ENCODE measurements at places on chromosomes 1 and 21.

GRCh38 chr1:26909951-26910342, 3.8 kb downstream of the NR0B2 start:
- DNase-seq = no peak

DNA sequence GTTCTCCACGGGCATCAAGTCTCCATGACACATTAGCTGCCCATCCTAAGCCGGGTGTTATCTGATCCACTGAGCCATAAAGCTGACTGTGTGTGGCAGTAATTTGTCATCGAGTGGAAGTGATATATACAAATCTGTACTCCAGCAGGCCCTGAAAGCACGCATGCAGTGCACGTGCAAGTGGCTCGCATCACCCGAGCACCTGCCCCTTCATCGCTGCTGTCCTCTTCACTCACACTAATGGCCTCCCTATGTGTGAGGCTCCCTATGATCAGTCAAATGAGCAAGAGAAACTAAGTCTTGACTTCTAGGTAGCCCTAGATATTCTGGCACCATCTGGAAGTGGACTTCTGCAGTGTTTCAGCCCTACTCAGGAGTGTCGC, 248.6 kb downstream of the MATN1 start:
- no peak for DNase-seq

- no peak for DNase-seq
These were observed 14.8 kb upstream of the PTPRC start for GRCh38 chr1:198623752-198624647.

DNA sequence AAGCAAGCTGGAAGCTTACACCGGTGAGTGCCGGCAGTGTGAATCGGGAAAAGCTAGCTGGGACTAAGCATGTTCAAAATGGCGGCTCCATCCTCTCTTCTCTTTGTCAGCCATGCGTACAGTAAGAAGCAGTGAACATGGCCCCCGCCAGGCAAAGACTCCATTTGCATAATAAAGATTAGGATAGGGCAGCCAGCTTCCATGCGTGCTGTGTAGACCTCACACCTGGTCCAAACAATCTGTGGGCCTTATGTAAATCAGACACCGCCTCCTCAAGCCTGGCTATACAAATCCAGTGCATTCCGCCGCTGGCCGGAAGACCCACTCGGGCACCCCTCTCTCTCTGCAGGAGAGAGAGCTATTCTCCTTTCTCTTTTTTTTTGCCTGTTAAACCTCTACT, 150.3 kb downstream of the TIAM1 start:
- no peak for DNase-seq

- DNase-seq = no peak
These were observed 85.6 kb downstream of the SETD4 start for GRCh38 chr21:35974775-35975174.

GRCh38 chr21:43731476-43731875, 12.5 kb downstream of the PDXK start:
- DNase-seq = no peak

DNA sequence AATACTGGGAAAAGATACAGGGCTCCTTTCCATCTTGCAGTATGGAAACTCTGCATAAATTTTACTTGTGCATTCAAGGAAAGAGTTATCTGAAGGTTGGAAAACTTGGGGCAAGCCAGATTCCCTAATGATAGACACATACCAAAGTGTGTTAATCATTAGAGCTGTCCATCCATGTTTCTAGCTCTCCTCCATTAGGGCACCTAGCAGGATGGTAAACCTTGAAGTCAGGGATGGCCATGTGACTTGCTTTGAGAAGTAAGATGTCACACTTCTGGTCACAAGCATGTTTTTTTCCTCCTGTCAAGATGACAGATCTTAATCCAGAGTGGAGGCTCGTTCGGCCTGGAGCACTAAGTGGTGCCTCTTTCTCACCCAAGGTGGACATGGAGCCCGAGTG, 241.9 kb upstream of the RUNX1 start:
- DNase-seq = no peak

DNA sequence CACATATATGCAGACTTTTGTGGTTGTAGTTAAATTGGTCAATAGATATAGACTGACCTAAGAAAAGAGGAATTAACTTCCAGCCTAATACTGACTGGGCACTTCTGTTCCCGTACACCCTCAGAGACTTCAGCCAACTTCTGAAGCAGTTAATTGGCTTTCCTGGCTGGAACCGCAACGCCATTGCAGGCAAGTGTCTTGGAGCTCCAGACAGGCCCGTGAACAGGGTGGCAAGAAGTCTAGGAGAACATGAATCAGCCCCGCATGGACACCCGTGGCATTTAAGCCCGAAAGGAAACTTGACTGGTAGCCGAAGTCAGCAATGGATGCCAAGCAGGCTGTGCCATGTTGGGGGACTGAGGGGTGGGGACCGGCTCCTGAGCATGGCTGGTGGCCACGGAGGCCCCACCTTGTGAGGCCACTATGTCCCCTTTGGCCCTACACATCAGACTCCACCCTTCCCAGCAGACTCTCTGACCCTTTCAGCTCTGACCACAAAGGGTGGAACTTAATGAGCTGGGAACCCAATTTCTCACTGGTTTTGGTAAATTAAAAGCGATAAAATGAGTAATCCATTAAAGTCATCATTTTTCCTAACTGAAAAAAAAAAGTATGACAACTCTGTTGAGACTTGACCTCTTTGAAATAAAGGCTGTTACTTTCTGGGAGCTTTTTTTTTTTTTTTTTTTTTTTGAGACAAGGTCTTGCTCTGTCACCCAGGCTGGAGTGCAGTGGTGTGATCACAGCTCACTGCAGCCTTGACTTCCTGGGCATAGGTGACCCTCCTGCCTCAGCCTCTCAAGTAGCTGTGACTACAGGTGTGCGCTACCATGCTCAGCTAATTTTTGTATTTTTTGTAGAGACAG, 54.1 kb downstream of the RUNX1 start:
- DNase-seq = no peak

GRCh38 chr21:32102426-32102825, 176.4 kb downstream of the MIS18A start:
- no peak for DNase-seq

DNA sequence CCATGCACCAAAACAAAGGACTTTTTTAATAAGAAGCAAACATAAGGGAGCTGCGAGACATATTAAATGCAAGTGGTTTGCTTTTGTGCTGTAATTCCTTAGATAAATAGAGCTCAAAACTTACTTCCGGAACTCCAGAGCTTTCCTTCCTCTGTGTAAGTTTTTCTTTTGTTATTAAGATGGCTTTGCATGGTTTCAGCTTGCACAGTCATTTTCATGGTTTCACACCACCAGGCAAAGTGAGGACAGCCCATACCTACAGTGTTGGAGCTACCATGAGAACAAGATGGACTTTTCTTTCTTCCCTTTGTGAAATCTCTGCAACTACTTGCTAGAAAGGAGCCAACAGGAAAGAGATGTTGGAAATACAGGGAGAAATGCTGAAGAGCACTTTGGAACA, 368.0 kb downstream of the SETD4 start:
- no peak for DNase-seq

DNA sequence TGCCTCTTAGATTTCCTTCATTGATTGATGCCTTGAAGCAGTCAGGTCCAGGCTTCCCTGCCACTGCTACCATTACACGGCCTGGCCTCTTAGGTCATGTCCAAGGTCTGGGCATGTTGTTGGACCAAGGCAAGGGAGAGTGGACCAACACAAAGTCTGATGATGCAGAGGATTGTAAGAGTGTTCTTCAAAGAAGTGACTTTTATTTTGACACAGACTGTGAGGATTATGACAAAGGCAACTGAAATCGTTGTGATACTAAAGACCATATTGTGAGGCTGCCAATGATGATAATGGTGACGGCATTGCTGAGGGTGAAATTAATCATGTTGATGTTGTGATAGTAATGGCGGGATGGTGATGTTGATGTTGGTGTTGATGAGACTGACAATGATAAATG, 149.5 kb downstream of the GRIK3 start:
- no peak for DNase-seq

DNA sequence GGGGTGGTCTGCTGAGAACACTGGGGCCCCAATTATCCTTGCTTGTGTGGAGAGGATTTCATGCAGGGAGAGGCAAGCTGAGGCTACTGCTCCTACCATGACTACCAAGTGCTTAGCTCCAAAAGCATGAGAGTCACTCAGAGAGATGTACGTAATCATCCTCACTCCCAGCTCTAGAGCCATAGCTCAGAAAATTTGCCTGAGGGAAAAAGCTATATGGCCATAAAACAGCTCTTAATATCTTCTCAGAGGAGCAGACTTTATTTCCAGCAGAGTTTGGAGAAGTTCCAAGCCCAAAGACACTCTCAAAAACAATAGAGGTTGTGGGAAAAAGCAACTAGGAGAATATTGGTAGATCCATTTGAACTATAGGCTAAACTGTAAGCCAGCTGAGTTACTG, 106.4 kb upstream of the PBX1 start:
- no peak for DNase-seq

DNA sequence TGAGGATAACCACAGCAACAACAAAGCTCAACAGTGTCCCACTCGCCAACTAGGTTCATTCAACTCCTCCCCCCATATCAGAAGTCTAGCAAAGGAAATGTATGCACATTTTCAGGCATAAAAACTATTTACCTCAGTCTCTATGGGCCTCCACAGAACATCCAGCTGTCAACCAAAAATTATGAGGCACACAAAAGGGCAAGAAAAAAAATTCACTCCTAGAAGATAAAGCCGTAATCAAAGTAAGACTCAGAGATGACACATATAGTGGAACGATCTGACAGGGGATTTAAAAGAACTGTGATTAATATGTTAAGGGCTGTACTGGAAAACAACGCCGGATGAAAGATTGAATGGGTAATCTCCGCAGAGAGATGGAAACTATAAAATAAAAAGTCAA, 158.7 kb downstream of the NTPCR start:
- no peak for DNase-seq

- DNase-seq = no peak
These were observed 32.0 kb downstream of the PTAFR start for GRCh38 chr1:28144203-28145135.

DNA sequence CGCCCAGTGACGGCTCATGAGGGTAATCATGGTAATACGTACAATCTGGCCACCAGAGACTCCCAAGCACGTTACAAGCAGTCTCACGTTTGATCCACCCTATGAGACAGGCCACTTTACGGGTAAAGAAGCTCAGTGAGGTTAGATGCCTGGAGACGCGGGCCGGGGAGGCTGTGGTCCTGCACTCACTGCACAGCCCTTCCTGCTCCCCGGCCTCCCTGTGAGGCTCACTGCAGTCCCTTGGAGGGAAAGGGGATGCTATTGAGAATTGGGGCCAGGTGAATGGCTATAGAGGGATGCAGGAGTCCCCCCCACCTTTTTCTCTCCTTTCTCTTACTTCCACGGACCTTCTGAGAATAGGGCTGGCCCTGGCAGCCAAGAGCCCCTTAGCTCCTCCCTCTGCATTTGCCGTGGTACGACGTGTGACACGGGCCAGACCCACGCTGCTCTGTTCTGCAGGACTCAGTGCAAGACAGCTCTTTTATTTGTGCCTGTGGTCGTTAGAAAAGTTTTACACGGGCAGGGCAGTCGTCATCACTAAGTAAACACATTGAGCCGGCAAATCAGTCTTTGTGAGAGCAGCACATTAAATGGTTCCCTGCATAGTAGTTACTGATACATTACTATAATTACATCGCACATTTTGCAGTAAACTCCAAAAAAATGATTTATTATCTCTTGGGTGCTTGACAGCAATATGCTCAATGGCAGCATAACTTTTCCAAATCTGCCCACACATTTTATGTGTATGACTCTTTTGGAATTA, 18.8 kb downstream of the KIF26B start:
- DNase-seq = no peak

- no peak for DNase-seq
These were observed 5.5 kb downstream of the CLCA4 start for GRCh38 chr1:86552376-86552775.

DNA sequence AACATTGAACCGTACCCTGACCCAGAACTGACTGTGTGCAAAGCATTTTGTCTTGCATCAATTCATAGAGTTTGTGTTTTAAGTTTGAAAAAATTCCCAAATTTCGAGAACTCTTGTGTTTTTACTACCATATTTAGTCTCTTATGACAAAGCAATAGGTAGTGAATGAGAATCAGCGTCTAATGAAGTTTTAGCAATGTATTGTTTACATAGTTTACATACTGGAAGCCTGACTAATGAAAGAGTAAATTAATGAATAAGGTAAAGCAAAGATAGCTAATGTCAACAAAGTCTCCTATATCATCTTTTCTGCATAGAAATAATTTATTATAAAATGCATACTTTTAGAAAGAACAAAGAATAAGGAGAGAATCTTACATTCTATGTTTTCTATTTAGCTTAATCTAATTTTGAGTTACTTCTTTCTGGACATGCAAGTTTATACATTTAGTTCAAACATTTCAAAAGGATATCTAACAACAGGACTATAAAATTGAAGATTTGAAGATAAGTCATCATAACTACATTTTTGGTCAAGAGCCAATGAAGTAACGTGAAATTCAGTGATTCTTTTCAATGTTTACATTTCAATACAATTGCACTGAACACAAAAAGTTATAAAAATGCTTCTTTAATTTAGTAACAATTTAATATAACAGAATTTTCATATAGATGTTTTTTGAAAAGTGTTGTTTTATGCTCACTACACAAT, 1943.7 kb downstream of the NCAM2 start:
- no peak for DNase-seq

GRCh38 chr1:4366091-4366490, 288.3 kb upstream of the AJAP1 start:
- no peak for DNase-seq

GRCh38 chr1:151935894-151936602, 26.7 kb upstream of the THEM4 start:
- no peak for DNase-seq

GRCh38 chr1:20681999-20682398, 20.8 kb upstream of the DDOST start:
- DNase-seq = no peak

DNA sequence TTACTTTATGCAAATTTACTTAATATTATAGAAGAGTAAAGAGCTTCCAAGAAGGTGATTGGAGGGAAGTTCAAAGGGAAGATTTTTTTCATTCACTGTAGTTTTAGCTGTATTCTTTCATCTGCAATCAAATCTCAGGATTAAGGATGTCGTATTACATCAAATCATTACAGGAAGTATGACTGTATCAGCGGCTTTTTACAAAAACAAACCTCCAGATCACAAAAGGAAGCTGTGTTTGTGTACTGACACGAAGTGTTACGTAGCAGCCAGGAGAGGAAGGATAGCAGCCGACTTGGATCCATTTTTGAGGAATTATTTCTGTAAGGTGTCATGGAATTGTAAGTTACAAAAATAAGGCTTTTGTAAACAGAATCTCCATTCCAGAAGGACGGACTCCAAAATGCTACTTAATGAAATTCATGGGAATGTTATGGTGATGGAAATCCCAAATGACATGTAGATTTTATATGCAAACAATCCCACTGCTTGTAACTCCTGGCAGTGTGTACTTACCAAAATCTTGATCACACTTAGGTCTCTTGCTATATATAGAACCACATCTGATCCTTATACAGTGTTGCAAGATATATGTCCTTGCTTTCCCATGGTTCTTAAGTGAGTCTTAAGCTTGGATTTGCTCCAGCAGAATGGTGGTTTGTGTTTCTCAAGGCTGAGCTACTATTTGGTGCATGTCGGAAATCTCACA, 49.8 kb downstream of the KCNJ15 start:
- no peak for DNase-seq

- DNase-seq = no peak
These were observed 56.8 kb upstream of the ERRFI1 start for GRCh38 chr1:8082945-8083344.

GRCh38 chr1:94270801-94271203, 33.4 kb upstream of the ARHGAP29 start:
- no peak for DNase-seq

Data from activated CD8-positive, alpha-beta memory T cell treated with anti-CD3 and anti-CD28 coated beads, Interleukin-2, amount 50 U/mL, for 4 hours (primary cell).